ENCODE measurements at places on chromosomes 4 and X.

- no peak for DNase-seq
Measured at GRCh38 chr4:183867247-183867646, 37.9 kb upstream of the STOX2 start.

DNA sequence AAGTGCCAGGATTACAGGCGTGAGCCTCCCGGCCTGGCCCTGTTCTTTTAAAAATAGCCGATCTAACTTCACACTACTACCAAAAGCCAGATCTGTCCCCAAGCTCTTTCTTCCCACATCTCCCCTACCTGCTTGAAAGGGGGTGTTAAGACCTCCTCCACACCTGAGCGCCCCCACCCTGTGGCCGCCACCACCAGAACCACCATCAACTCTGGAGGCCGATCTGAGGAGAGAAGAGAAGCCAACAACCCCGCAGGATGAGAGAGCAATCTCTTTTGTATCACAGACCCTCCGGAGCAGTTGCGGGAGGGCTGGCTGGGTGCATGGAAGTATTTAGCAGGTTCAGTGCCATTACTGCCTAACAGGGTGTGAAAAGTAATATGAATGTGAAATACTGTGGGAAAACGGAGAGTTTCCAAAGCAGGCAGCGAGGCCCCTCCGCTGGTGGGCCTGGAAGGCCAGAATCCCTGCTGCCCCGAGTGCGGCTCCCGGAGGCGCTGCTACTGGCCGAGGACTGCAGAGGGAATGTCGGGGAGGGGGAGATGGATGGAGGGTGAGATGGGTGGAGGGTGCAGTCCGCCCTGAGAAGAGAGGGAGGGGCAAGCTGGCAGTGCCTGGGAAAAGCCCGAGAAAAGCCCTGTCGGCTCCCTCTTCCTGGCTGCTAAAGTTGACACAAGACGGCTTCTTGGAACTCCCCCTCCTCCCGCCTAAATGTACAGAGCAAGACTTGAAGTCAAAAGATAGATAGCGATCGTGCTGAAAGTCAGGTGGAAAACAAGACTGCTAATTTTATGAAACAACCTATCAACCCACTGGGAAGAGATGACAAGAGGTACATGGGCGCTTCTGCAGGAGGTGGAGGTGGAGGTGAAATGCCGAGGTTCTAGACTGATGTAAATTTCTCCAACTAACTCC, 22.3 kb downstream of the HAND2 start:
- no peak for DNase-seq

DNA sequence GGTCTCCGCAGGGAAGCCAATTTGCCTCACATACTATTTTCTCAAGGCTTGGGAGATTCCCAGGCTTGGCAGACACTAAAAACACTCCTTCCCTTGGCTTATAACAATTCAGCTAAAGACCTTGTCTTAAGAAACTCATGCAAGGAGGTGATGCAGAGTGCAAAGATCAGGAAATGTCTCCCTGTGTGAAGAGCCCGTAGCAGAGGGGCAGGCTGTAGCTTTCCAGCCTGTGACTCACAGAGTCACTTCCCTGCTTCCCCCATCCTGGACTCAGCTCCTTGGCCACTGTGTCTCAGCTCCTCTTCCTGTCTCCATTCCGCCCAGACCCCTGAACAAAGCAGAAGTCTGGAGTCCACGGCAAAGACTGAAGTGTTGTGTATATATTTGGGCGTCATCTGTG, 56.1 kb downstream of the KDR start:
- no peak for DNase-seq

DNA sequence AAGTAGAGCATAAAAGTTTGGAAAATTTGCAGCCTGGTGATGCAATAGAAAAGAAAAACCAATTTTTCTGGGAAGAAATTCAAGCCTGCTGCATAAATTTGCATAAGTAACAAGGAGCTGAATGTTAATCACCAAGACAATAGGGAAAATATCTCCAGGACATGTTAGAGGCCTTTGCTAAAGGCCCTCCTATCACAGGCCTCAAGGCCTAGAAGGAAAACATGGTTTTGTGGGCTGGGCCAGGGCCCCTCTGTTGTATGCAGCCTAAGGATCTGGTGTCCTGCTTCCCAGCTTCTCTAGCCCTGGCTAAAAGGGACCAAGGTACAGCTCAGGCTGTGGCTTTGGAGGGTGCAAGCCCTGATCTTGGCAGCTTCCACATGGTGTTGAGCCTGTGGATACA, 6.2 kb upstream of the RTL3 start:
- DNase-seq = no peak

- DNase-seq = no peak
Measured at GRCh38 chr4:147760695-147761094, 28.8 kb downstream of the ARHGAP10 start.

Measured in HAP-1 (cell line).